ENCODE measurements at places on chromosomes 11 and 22.

- no peak for DNase-seq
These were observed 33.9 kb upstream of the RIC3 start for GRCh38 chr11:8202516-8203413.

DNA sequence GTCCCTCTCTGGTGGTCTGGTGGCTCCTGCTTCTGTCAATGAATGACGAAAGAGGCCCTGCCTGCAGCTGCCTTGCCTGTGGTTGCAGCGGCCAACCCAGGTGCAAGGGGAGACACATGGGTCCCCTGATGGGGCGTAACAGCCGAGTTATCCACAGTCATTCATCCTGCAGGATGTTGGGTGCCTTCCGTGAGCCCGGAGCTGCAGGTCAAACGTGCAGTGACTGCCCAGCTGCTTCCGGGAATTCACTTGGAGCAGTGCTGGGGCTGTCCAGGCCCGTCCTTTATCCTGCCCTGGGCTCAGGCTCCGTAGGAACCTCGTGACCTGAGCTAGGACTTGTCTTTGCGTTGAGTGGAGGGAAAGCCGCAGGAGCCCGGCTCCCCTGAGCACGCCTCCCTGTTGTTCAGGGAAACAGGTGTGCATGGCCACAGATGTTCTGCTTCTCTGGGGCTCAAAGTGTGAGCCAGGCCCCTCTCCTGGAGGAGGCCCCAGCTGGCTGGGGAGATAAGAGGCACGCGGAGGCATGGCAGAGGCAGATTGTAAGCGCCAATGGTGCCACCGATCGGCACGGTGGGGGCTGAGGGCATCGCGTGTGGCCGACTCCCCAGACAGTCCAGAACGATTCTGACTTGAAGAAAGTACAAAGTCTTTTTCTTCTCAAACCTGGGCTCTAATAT, 635.4 kb downstream of the BRD1 start:
- DNase-seq, result no peak

- no peak for DNase-seq
These were observed 281.7 kb downstream of the LRRC4C start for GRCh38 chr11:41177791-41178190.

DNA sequence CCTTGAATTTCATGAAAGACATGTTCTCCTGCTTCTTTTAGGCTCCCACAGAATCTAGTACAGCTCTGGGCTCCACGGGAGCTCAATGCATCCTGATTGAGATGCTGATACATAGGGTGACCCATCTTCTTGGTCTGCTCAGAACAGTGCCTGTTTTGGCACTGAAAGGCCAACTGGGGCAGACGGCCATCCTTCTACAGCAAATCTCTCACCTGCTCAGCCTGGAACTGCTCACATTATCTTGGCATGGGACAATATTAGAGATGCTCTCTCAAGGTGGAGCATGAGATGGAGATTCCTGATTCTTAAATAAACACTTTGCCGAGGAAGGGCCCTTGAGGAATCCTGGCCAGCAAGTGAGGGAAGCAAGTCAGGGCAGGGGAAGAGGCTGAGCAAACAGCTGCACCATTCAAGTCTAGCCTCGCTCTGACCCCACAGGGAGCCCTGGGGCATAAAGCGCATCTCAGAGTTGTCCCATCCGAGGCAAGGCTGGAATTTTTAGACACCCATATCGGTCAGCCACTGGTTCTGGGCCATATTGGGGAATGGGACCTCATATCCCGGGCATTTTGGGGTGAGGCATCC, 58.4 kb upstream of the CSNK2A3 start:
- DNase-seq, result no peak

- DNase-seq, result no peak
These were observed 759 bp downstream of the ROBO4 start for GRCh38 chr11:124896821-124897391.

DNA sequence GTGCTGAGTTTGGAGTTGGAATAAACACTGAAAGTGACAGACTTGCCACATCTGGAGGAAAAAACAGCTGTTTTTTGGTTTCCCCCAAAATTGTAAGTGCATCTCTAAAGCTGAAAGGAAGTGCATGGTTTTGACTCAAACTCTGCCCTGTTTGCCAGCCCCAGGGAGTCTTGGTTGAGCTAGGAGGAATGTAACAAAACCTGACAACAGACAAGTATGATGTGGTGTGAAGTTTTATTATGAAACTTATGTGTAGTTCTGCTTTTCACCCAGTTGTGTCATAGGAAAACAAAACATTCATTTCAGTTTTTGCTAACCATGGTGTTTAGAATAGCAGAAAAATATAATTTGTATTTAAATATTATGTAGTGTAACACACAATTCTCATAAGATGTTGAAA, 31.7 kb upstream of the PDE3B start:
- DNase-seq, result no peak

- no peak for DNase-seq
These were observed 128.7 kb downstream of the CTTN start for GRCh38 chr11:70527046-70527395.

DNA sequence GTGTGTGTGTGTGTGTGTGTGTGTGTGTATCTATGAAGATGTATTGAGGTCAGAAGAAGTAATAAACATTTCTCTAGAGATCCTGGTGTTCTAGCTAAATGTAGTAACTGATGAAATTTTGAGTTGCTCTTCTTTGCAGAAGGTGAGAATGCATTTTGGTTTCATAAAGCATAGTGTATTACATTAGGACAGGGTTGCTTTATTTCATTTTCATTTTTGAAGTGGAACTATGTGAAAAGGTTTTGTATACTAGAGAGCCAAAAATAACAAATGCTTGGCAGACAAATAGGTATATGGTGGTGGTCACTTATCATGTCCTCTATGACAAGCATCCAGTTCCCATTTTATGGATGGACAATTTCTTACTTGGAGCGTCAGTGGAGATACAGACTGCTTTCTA, 99.0 kb downstream of the CASP12 start:
- no peak for DNase-seq

DNA sequence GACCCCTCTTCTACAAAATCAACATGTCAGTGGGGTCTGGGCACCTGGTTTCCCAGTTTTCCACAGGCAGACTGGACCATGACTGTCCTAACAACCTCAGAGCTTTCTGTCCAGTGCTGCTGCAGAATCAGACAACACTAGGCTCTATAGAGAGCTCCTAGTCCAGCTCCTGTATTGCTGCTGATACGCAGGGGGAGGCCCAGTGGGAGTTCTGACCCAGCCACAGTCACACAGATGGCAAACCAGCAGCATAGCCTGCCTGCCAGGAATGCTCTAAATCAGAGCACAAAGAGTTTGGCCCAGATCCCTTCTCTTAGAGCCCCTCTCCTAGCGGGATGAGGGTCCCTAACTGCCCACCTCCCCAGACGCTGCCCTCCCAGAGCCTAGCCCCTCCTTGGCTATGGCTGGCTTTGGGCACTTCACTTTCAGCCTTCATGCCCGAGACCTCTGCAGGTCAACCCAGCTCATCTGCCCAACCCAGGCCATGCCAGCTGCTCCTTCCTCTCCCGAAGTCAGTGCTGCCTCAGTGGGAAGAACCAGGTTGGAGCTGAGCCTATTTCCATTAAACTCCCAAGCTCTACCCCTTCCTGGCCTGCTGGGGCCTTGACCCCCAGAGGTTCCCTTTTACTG, 15.8 kb upstream of the SLCO2B1 start:
- no peak for DNase-seq

DNA sequence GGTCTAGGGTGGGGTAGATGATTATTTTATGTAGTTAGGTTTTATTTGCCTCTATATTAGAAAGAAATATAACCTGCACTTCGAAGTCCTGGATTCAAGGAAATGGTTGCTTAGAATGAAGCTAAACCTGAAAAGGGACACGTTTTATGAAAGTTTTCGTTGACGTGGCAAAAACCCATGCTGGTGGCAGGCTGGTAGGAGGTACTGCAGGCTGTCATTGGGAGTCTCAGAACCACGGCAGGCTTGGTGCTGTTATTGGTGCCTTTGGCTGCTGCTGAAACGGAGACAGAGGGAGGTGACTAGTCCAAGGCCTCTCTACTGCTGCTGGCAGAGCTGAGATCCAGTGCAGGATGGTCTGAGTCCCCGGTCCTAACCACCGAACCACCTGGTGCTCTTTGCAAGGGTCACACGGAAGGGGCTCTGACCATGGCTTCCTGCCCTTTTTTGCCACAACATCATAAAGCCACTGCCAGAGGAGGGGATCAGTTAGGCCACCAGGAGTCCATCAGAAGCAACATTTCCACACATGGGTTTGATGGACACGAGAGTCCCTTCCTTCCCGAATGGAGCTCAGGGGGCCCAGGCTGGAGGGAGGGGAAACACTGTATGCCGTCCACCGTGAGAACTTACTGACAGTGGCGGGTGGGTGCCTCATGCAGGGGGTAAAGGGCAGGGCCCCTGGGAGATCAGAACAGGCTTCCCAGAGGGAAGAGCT, 13.4 kb downstream of the CSF2RB start:
- no peak for DNase-seq

DNA sequence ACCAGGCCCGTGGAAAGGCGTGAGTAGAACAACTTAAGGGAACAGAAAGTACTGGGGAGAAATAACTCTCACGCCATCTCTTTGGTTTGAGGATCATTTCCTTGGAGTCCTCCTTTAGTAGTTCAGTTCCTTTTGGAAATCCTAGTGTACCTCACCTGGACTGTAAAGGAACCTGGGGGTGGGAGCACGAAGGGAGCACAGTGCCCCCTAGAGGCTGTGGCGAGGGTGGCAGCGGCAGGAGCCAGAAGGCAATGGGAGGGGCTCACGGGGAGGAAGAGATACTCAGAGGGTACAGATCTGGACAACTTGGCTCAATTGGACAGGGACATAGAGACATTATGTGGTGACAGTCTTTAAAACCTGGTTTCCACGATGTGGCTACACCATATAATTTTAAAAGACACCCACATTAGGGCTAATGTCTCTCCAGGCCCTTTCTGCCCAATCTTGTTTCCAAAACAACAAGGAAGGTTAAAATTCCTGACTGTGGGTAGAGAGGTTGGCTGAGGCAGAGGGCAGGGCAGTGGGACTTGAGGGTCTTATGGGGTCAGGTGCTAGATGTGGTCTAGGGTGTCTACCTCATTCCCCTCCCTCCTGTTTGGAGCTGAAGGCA, 87.0 kb downstream of the CSNK2A3 start:
- DNase-seq, result no peak

- peak; percentile 77 for DNase-seq
These were observed 29.4 kb downstream of the GUCD1 start for GRCh38 chr22:24525416-24526037.

GRCh38 chr11:132343445-132344175, 973.2 kb downstream of the NTM start:
- DNase-seq, result no peak

- DNase-seq, result no peak
These were observed 34.3 kb downstream of the MTMR3 start for GRCh38 chr22:29917052-29917902.

- DNase-seq, result no peak
These were observed 615.4 kb upstream of the B3GAT1 start for GRCh38 chr11:135027461-135027860.

DNA sequence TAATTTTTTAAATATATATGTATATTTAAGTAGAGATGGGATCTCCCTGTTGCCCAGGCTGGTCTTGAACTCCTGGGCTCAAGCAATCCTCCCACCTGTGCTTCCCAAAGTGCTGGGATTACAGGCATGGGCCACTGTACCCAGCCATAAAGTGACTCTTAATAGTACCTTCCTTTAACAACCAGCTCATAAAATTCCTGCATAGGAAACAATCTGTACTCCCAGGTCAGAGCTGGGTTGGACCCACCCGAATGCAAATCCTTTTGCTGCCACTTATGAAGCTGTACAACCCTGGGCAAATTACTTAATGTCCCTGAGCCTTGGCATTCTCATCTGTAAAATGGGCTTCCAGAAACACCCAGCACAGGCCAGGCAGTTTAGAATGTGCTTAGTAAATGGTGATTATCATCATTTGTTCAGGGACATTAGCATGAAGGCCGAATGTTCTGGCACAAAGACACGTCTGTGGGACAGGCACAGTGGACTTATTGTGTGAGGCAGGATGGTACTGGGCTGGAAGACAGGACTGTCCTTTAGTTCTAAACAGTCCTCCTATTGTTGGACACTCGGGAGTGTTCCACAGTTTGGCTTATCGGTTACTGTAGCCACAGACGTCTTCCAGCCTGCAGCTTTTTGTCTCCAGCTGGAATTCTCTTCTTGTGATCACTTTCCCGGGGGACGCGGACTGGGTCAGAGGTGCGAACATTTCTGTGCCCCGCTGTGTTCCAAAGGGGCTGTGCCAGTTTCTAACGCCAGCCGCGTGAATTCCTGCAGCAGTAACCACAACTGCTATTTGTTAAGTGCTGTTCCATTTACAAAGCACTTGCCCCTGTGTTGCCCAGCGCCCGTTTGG, 6.0 kb downstream of the PDXP start:
- DNase-seq, result no peak

GRCh38 chr22:30262112-30262511, 4.5 kb downstream of the OSM start:
- no peak for DNase-seq

DNA sequence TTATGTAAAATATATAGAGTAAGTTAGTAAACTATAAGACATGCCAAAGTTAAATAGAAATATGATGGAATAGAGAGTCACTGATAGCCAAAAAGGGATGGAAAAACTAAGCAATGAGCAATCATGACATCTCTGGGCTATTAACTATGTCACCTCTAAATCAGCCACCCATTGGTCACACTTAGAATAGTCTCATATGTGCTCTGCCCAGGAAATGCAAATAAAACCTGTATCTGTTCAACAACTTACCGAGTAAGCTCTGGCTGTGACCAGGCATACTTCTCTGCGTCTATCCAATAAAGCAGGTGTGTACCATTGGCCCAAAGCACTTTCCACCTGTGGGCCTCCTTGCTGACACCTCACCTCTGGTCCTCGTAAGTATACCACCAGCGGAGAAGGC, 1.6 kb upstream of the ARL14EP start:
- no peak for DNase-seq

DNA sequence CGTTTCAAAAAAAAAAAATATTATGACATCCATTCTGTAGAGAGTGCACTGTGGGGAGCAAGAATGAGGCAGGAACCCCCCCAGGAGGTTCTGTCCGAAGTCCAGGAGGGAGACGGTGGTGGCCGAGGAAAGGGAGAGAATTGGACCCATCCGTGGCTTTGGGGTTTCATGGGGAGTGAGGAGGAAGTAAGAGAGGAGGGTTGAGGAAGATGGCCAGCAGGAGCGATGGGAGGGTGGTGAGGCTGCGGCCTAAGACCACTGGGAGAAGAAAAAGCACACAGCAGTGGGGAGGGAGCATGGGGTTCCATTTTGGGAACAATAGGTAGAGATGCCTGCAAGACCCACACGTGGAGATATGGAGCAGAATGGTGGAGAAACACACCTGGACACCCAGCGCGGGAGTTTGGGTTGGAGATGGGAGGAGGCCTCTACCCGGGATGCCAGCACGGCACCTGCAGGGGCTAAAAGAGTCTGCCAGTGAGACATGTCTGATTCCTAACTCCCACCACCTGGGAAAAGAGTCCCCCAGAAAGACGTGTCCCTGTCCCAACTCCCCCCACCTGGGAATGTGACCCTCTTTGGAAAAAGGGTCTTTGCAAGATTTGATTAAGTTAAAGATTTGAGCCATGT, 72.5 kb upstream of the SHANK2 start:
- DNase-seq, result no peak

GRCh38 chr11:13238879-13239514, 38.6 kb upstream of the BMAL1 start:
- peak; percentile 54 for DNase-seq
